ENCODE measurements at places on chromosomes 12 and 14.

DNA sequence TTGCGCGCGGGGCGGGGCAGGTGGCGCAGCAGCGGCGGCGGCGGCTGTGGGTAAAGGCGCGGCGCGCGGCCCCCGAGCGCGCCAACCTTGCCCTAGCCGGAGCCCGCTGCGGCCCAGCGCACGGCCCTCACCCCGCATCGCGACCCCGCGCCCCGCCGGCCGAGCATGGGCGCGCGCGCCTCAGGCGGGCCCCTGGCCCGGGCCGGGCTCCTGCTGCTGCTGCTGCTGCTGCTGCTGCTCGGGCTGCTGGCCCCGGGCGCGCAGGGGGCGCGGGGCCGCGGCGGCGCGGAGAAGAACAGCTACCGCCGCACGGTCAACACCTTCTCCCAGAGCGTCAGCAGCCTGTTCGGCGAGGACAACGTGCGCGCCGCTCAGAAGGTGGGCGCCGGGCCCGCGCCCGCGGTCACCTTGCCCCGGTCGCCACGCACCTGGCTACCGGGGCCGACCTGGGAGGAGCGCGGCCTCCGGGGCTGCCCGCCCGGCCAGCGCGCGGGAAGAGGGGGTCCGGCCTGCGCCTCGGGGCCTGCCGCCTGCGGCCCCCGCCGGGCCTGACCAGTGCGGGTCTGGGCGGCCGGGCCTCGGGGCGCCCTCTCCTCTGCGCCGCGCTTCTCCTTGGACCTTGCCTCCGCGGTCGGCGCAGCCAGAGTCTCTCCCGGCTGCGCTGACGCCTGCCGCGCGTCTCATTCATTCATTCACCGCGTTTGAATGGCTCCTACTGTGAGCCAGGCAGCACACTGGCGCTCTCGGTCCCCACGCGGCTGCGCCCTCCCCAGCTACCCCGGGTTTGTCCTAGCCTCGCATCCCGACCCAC, at the start of gene BRI3BP:
TSS of gene BRI3BP (plus strand) at position 20 of the 811 bp plus-strand sequence. CDS start at position 166, 146 bp downstream.
- peak; percentile 9 for DNase-seq

DNA sequence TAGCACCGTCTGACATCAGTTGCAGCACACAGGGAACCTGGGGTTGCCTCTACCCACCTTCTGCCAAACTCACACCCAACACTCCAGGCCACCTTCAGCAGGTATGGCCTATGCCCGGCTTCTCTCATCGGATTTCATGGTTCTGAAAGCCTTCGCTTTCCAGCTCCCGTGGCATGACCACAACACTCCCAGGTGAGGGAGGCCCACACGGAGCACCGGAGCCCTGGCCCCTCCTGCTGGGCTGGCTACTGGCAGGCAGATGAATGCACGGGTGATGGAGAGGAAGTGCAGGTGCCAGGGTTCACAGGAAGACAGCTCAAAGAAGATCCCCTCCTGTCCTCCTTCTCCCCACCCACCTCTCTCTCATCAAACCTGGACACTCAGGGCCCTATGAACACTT, 37.2 kb downstream of the CACNA2D4 start:
- no peak for DNase-seq

DNA sequence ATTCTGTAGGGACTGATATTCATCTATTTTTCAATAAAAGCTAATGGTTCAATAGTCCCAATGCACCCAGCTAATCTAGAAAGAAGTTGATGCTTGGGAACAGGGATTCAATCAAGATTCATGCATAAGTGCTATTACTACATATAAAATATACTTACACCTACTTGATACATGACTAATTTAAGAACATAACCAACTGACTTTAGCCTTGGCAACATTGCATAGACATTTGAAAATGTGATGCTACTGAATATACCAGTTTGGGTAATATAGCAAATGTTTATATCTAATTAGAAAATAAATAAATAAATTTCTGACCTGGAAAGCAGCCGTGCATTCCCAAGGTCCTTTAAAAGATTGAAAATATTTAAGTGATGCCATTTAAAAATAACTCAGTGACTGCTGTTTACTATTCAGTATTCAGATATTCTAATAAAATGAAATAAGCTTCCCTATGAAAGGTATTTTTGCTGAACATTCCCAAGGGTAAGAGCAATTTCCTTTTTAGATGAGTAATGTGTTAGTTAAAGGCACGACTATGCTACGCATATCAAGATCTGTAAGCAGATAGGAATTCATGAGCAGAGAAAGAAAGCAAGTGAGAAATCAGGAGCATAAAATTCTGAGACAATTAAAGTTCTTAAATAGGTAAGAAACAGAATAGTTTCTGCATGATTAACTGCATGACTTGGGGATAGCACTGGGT, 160.6 kb upstream of the SYT1 start:
- DNase-seq, result no peak

- no peak for DNase-seq
Observed at GRCh38 chr12:21413369-21414277, 23.8 kb upstream of the PYROXD1 start.

- no peak for DNase-seq
Observed at GRCh38 chr12:127685491-127685890, 581.5 kb upstream of the TMEM132C start.

GRCh38 chr12:104579718-104580495, 123.2 kb downstream of the CHST11 start:
- DNase-seq, result no peak

DNA sequence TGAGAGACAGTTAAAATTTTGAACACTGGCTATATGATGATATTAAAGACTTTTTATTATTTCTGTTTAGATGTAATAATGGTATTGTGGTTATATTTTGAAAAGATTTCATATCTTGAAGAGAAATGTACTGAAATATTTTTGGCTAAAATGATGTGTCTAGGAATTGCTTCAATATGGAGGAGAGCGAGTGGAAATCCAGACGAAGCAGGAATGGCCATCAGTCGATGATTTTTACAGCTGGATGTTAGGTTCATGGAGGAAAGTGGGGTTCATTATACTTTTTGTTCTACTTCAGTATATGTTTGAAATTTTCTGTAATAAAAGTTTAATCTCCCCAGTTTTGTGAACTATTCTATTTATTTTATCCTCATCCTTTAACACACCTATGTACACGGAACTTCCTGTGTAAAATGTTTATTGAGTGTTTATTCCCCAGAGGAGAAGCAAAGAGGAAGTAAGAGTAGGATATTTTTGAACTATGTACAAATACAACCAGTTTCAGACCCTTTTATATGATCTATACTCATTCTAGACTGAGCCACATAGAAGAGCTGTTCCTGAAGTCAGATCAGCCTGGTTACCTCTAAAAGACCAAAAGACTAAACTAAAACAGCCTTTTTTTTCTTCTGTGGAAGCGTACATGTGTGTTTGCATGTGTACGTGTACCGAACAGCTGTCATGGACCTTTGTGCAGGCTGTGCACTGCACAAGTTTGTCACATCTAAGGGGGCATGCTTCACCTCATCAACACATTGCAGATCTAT, 211.0 kb upstream of the NUDT4 start:
- DNase-seq, result no peak

DNA sequence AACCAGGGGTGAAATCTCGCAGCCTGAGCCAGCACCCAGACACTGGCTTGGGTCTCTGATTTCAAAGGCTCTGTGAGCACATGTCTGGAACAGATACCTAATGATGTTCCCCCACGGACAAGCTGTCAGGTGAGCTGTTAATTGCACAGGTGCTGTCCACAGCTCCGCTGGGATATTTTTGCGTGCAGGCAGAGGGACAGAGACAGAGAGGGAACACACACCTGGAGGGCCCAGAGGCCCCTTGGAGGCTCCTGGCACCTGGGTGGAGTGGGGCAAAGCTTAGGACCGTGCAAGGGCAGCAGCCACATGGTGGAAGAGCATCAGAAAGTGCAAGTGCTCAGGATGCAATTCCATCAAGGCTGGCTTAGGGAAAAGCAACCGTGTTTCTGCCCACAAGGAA, 57.3 kb downstream of the ARL6IP4 start:
- no peak for DNase-seq

DNA sequence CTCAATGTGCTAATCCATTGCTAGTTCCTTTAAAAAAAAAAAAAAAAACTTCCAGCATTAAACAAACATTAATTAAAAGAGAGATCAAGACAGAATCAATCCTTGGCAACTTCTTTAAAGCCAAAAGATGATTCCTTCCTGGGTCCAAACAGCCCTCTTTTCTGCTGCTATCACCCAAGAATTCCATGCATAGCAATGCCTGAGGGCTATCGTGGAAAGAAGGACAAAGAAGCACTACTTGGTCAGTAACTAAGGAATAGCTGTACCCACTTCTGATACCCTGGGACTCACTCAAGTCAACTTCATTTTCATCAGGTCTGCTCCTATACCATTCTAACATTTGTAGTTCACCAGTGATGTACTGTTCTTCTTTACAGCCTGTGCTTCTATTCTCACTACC, 51.8 kb downstream of the SLC38A2 start:
- no peak for DNase-seq

GRCh38 chr14:24911324-24912109, 138.4 kb downstream of the STXBP6 start:
- no peak for DNase-seq

DNA sequence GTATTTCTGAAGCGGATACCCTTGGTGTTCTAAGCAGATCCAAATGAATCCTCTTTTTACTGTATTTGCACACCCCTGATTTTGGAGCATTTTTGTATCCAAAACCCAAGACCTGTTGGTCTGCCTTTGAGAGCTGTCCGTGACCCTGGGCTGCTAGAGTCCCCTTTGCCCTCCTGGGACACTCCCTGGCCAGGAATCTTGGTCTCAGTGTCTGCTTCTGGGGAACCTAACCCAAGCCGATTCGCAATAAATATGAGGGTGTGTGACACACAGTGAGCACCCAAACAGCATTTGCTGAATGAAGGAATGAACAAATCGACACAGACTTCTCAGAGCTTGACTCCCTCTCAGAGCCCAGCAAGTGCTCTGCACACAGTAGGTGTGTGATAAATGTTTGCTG, 92.9 kb downstream of the SCARB1 start:
- no peak for DNase-seq

DNA sequence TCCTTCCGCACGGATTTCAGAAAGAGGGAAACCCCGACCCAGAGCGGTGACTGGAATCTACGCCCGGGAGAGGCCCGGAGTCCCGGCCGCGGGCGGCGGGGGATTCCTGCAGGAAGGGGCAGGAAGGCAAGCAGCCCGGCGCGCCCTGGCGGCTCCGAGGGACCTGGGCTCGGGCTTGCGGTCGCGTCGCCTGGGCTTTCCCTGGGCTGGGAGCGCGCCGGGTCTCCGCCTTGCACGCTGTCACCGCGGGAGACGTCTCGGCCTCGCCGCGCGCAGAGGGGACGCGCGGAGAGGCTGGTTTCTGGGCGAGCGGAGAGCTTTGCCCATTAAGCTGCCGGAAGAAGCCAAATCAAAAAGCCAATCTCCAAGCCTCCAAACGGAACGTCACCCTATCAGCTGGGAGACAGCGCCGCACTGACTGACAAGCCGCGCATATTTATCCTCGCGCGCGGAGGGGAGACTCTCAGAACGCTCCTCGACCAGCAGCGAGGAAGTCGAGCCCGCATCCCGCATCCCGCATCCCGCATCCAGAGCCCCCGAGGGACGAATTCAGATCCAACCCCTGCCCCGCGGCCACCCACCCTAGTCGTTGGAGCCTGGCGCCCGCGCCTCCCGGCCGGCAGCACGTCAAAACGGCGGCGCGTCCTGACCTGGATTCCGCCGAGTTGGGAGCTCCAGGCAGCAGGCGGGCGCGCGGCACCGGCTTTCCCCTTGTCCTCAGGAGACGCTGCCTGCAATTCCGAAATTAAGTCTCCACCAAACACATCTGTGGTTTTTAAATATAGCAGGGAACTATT, at the start of gene SLC8A3:
TSS of gene SLC8A3 (minus strand) at position 293 of the 797 bp plus-strand sequence. CDS start 20,529 bp downstream, outside the sequence.
- peak; percentile 48 for DNase-seq

DNA sequence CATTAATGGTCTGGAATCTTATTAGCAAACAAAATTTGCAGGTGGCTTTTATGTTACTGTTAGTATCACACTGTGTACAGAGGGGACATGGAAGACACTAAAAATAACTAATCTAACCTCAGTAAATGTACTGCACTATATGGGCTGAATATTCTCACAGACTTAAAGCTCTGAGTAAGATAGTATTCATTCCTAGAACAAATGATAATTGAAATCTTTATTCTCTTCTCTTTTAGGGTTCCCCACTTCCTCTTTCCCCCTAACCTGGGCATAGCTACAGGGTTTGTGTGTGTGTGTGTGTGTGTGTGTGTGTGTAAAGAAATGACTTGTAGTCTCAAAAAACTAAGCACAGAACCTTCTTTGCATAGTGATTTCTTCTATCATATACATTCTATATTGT, 21.4 kb upstream of the HECTD1 start:
- no peak for DNase-seq

- DNase-seq, result no peak
Observed at GRCh38 chr14:44639781-44640385, 132.8 kb upstream of the FSCB start.

GRCh38 chr12:8080120-8080519, 2.0 kb upstream of the NECAP1 start:
- DNase-seq, result no peak

GRCh38 chr12:65603438-65604351, 220.6 kb upstream of the HMGA2 start:
- DNase-seq, result no peak

DNA sequence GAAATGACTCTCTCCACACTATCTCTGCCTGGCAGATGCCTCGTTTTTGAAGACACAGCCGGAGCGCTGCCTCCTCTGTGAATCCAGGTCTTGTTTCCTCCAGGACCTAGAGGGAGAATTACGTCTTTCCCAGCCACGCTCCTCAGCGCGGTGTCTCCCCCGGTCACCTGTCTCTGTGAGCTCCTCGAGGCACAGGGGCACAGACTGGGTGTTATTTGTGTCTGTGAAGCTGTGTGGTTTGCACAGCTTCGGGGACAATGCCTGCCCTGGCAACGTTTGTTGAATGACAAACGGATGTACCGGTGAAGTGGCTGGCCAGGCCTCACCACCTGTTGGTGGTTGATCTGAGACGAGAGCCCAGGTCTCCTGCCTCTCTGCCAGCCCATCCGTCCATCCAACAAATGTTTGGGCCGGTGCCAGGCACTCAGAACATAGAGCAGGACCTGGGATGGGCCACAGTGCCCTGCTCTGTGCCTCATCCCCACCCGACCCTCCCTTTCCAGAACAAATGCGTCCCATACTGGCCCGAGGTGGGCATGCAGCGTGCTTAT, 6.1 kb downstream of the PTPN6 start:
- no peak for DNase-seq

DNA sequence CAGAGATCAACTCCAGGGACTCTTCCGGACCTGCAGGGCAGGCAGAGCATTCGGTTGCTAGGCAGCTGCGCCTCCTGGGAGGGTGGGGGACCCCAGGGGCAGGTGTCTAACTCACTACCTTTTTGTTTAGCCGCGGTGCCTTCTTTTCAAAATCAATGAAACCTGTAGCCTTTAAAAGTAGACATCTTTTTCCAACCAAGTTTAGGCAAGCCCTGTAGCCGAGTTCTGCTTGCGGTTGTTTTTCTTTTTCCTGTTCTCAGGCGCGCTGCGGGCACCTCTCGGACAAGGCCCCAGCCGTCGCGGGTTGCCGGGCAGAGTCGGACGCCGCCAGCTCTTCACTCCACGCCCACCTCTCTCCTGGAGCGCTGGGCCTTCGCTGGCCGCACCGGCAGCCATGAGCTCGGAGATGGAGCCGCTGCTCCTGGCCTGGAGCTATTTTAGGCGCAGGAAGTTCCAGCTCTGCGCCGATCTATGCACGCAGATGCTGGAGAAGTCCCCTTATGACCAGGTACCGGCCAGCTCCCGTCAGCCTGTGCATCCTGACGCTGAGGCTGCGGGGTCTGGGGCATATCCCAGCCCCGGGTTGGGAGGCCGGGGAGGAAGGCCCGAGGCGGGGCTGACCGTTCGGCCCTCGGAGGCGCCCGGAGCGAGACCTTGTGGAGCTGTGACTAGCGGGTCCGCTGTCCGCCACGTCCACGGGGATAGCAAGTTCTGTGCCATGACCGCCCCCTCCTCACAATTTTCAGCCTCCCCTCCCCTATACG, at the start of gene TTC8:
TSS of gene TTC8 (plus strand) at position 338 of the 764 bp plus-strand sequence. CDS start at position 395, 57 bp downstream.
- peak; percentile 93 for DNase-seq

GRCh38 chr12:93944201-93944600, 204.2 kb upstream of the PLXNC1 start:
- DNase-seq, result no peak

Measured in DMS79 (cell line).